ENCODE measurements at places on chromosomes 5 and 9.
A peak's percentile ranks its signal among the peaks of the same experiment; 100 is the strongest.

DNA sequence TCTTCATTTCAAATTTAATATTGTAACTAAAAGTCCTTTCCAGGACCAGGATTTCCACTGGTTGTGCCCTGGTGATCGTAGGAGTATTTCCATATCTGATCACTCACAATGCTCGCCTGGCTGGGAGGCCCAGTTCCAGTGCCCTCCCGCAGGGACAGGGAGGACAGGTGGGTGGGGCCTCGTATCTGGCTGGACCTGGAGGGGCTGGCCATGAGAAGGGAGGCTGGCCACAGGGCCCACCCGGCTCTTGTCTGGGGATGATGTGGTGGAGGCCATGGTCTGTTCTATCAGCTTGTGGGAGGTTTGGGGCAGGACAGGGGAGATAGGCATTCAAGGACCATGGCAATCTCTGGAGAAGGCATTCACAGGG lies 286.4 kb downstream of the GADD45G start:
- DNase-seq = no peak

GRCh38 chr5:77077829-77078176 lies 9.3 kb downstream of the ZBED3 start:
- DNase-seq = no peak

DNA sequence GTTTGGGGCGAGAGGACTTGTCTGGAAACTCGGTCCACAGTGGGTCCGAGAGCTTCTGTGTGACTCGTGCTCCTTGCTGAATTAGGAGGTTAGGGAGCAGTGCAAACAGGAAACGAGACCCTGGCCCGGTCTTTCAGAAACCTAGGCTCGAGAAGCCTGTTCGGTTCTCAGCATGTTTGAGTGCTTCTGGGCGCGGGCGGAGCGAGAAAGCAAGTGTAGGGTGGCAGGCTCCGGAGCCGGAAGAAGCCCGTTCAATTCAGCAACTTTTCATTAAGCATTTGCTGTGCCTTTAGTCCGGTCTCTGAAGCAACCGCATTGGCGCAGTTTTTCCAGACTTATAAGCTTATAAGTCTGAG lies 547 bp downstream of the CLTA start:
- peak; percentile 28 for DNase-seq

GRCh38 chr9:76820431-76820830 lies 56.2 kb downstream of the PCA3 start:
- no peak for DNase-seq

DNA sequence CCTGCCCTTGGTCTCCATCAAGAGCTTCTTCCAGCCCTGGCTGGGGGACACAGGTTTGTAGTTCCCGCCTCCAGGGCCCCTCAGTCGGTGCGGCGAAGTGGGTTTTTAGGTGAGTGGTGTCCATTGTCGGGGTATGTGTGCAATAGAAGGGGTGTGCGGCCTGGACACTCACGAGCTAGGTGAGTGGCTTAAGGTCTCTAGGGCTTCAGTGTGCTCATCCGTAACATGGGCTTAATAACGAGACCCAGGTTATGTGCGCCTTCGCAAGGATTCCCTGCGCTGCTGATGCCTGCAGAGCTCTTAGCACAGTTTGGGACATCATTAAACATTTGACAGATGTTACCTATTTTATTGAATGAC lies 656 bp downstream of the CEP78 start:
- peak; percentile 2 for DNase-seq

All from stimulated activated CD8-positive, alpha-beta memory T cell treated with anti-CD3 and anti-CD28 coated beads, Interleukin-2, amount 100 ng/mL, for 48 hours (primary cell).